Progenitor cell of endocrine pancreas (in vitro differentiated cells): ENCODE measurements at places on chromosomes 12 and 14. TPM values are rescaled to one million over a fixed set of nuclear protein-coding genes. Genes with fewer than 3 reads are reported as not detected.
A peak's percentile ranks its signal among the peaks of the same experiment; 100 is the strongest.

DNA sequence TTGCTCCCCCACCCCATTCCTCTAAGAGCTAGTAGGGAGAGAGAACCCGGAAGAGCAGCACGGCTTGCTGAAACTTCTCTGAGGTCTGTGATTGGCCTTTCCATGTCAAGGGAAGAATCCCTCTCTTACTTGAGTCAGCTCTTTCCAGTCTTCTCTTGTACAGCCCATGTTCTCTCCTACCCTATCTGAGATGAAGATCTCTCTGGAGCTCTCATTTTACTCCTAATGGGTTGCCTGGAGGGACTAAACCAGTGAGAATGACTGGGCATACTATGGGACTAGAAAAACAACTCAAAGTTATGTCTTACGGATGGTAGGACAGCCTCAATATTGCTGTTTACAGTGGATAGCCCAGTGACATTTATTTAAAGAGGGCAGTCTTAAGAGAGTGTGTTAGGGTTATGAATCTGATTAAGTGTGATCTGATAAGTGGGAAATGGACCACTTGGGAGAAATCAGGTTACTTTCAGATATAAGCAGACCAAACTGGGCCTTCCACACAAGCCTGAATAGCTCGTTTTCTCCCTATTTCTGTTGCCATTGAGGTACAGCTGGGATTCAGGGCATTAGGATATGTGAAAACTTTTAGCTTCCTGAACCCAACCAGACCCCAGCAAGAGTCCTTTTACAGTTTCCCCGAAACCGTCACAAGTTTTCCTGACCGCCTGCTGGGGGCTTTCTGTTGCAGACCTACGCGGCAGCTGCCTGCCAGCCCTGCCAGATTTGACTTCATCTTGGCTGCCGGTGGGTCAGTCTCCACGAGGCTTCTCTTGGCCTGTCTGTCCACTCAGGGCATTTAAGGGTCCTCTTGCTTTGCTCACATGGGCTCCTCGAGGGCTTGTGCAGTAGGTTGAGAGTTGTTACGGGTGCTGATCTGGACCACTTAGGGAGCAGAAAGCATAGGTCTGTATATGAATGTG, 16.9 kb downstream of the ETV6 start:
- no peak for DNase-seq

- DNase-seq = peak; percentile 6
Measured at GRCh38 chr14:101460986-101461750, 100.1 kb upstream of the DIO3 start.

CAMKK2 gene
- total RNA-seq = 38.4 and 44.2 TPM in 2 replicates

GNG2 gene
- total RNA-seq = 8.8 and 9.3 TPM in 2 replicates

- no peak for DNase-seq
Measured at GRCh38 chr12:124035163-124035562, 62.1 kb downstream of the ZNF664 start.

GRCh38 chr14:67186789-67187584, 2.3 kb upstream of the GARIN2 start:
- no peak for DNase-seq

SCNN1A gene
- 14.3 and 23.1 TPM in 2 replicates for total RNA-seq

CAPS2 gene
- total RNA-seq = 9.6 and 12.7 TPM in 2 replicates

PTGES3 gene
- 231 and 234 TPM in 2 replicates for total RNA-seq

OR6C75 gene
- total RNA-seq = not detected in 2 replicates

DNA sequence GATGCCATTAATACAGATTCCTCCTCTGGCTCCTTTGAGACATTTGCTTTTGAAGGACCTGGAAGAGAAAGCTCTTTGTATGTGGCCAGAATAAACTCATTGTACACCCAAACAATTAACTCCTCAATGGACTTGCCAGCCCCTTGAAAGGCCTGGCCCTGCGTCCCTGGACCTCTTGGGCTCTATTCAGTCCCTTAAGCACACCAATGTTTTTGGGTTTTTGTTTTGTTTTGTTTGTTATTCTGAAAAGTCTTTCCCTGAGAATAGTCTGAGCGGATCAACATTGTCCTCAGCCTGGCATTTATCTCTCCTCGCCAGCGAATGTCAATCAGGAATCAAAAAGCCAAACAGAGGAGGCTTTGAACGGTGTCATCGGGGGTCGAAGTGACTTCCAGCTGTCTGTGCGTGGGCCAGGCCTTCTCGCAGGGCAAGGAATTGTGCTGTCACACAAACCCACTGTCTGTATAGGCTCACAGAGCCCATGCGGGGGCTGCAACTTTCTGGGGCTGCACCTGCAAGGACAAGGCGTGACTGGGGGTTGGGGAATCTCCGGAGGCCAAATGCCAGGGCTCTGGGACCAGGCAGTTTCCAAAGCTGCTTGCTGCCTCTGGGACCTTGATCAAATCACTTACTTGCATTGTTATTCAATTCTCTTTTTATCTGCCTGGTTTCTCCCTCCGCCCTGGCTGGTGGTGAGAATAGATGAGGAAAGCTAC, 108.3 kb downstream of the SMOC1 start:
- no peak for DNase-seq

DNA sequence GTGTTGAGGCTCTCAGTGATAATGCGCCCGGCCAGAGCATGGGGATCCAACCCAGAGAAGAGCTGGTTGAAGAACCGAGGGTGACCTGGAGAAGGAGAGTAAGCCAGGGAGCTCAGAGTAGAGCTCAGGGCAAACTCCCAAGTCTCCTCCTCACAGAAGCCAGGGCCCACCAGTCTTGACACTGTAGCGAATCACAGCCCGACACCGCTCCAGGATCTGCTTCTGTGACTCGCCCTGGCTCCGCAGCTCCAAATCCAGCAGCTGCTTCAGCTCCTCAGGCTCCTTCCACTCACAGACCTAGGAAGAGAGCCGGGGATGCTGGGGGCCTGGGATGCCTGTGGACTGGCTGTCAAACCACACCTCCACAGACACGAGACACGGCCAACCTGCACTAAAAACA, 8.2 kb upstream of the ZNF740 start:
- DNase-seq = no peak

GRCh38 chr12:85642288-85642687, 193.9 kb downstream of the RASSF9 start:
- DNase-seq = no peak

- DNase-seq = no peak
Measured at GRCh38 chr12:92185052-92185451, 39.4 kb upstream of the BTG1 start.

DNA sequence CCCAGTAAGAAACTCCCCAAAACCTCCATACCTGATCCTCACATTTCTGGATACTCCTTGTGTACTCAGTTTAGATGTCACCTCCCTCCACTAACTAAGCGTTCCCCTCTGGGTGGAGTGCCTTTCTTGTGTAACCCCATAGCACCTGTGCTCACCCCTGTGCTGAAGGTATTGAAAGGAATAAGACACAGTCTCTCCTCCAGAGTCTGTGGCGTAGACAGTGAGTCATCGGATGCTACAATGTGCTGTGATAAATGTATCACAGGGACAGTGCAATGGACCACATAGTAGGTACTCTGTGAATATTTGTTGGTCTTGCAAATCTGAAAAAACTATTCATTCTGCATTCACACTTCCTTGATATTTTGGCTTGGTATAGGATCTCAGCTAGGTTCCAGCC, 30.8 kb downstream of the TSPAN9 start:
- no peak for DNase-seq

GRCh38 chr12:68821357-68822188, 13.6 kb downstream of the MDM2 start:
- DNase-seq = no peak

DNA sequence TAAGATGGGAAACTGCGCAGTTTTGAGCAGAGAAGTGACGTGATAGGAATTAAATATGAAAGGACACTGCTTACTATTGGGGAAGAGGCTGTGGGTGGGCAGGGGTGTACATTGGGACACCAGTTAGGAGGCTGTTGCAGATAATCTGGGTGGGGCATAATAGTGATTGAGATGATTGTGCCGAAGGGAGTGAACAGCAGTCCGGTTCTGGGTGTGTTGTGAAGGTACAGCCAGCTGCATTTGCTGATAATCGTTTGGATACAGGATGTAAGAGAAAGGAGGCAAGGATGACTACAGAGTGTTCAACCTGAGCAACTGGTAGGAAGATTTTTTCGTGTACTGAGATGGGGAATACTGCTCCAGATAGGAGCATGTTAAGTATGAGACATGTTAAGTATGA, 205.2 kb upstream of the NEDD1 start:
- no peak for DNase-seq

DNA sequence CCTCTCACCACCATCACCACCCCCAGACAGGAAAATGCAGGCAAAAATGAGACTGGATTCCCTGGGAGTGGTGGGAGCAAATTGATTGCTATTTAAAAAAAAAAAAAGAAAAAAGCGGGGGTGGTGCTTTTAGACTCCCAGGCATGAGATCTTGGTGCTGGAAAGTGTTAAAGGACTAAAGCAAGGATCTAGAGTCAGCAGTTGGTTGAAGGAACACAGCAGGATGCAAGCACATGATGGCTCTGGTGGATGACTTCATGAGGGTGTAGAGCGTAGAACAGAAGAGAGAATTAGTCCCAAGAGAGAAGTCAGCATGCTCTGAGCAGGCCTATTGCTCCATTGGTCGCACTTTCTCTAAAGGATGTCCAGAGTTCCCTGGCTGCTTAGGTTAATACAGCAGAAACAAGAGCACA, 183.8 kb upstream of the HMGA2 start:
- DNase-seq = no peak

OR6C2 gene
- not detected in 2 replicates for total RNA-seq

KLRF1 gene
- not detected in 2 replicates for total RNA-seq

DNA sequence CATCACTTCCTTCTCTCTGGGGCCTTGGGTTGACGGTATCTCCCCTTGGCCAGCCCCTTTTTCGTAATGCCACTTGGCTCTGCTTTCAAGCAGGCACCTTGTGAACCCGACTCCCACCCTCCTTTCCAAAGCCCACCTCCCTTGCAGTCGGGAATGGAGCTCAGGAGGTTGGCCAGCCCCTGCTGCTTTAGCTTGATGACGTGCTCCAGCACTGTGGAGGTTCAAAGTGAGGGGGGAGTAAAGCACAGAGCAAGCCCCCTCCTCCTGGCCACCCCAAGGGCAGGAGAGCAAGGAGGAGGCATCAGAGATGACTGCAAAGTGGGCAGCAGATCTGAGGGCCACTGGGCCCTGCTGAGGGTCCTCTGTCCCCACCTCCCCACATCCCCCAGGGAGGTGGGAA, 103.4 kb downstream of the ZFP36L1 start:
- DNase-seq = no peak

RECQL gene
- 36.6 and 37.7 TPM in 2 replicates for total RNA-seq

- DNase-seq = no peak
Measured at GRCh38 chr14:67151082-67151666, 38.1 kb upstream of the GARIN2 start.

- no peak for DNase-seq
Measured at GRCh38 chr12:114580306-114580705, 103.7 kb downstream of the TBX3 start.

GRCh38 chr14:51511265-51511664, 140.4 kb upstream of the FRMD6 start:
- no peak for DNase-seq

- DNase-seq = no peak
Measured at GRCh38 chr12:108778053-108778452, 46.7 kb upstream of the CORO1C start.

- DNase-seq = no peak
Measured at GRCh38 chr14:47186486-47186885, 488.9 kb downstream of the MDGA2 start.

GRCh38 chr12:109150124-109150640, 33.8 kb downstream of the ACACB start:
- DNase-seq = no peak

- no peak for DNase-seq
Measured at GRCh38 chr14:29242755-29243754, 476.5 kb downstream of the FOXG1 start.

DNA sequence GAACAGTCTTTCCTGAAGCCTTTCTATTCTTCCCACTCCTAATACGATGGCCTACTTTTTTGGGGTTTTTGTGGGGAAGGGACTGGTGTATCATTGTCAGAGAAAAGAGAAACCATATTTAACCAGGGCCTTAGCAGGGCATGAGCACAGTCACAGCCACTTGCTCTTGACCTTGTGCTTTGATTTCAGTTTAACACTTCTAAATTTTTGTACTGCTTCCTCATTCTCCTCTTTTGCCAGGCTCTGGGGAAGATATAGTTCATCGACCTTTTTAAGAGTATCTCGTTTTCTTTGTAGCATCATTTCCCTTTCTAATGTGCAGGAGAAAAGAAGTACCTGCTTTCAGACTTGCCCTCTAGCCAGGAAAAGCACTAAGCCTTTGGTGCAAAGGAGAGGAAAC, 2.2 kb downstream of the ZBTB1 start:
- DNase-seq = no peak

NINJ2 gene
- 3.0 and 4.0 TPM in 2 replicates for total RNA-seq

RAD9B gene
- total RNA-seq = 0.24 and 0.33 TPM in 2 replicates

- DNase-seq = no peak
Measured at GRCh38 chr12:118418385-118419057, 42.2 kb downstream of the SUDS3 start.

- no peak for DNase-seq
Measured at GRCh38 chr12:40158592-40159111, 52.8 kb upstream of the SLC2A13 start.

DNA sequence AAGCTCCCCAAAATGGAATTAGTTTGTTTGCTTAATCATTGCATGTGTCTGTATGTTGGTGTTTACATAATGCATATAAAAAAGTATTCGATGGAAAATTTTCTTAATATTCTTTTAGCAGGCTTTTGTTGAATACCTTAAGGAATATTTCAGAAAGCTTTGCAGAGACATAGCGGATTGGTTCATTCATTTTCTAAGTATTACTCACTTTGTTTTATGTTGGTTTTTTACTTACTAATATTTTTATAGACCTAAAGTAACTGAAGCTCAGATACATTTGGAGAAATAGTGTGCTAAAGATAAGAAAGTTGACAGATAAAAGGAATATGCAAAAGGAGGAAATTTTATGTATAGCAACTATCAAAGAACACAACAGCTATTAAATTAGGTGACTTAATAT, 191.0 kb downstream of the ERC1 start:
- DNase-seq = no peak

DNA sequence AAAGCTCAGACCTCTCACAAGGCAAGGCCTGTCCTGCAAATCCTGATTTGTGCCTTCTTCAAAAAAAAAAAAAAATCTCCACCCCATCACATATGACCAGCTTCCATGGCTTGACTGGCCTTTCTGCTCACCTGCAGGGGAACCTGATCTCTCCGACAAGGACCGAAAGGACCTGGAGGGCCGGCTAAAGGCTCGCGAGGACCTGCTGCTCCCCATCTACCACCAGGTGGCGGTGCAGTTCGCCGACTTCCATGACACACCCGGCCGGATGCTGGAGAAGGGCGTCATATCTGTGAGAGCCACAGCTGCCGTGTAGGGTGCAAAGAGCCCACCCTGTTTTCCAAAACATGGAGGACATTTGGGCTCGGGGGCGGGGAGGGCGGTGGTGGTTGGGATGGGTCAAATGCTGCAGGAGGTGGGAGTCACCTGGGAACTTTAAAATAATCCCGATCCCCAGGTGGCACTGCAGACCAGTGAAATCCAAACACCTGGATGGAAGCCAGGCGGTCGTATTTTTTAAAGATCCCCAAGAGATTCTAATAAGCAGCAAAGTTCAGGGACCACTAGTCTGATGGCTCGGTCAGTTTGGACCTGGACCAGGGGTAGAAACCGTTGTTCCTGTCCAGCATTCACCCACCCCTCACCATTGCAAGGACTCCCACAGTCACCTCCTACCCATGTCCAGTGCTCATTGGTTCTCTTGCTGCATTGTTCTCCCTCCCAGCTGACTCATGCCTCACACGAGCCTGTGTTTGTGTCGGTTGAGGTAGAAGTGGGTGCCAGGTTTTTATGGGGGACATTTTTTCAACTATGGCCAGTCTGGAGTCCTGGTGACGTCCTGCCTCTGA, 44.8 kb downstream of the FOXN4 start:
- DNase-seq = peak; percentile 84

- DNase-seq = peak; percentile 20
Measured at GRCh38 chr12:95790917-95791849, 619 bp upstream of the NTN4 start.

FAM181A gene
- total RNA-seq = not detected in 2 replicates

- no peak for DNase-seq
Measured at GRCh38 chr12:95608252-95609033, 57.2 kb upstream of the USP44 start.
